Astrocyte of the spinal cord (primary cell): ENCODE measurements at places on chromosomes 6 and 20.

DNA sequence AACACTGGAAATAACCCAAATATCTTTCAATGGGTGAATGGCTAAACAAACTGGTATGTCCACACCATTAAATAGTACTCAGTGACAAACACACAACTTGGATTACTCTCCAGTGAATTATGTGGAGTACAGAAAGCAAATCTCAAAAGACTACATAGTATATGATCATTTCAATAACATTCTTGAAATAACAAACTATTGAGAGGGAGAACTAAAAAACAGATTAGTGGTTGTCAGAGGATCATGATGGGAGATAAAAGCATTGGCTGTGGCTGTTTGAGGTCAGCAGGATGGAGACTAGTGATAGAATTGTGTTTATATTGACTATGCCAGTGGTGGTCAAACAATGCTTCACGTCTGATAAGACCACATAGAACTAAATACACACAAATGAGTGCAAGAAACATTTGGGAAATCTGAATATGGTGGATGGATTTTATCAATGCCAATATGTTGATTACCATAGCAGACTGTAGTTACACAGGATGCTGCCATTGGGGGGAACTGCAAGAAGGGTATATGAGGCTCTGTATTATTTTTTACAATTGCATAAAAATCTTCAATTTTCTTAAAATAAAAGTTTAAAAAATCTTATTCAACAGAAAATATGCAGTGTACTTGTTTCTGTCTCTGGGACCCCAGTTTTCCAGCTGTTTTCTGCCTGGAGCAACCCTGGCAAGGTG is 242.0 kb downstream of the TBXT start:
- DNase-seq, result no peak

DNA sequence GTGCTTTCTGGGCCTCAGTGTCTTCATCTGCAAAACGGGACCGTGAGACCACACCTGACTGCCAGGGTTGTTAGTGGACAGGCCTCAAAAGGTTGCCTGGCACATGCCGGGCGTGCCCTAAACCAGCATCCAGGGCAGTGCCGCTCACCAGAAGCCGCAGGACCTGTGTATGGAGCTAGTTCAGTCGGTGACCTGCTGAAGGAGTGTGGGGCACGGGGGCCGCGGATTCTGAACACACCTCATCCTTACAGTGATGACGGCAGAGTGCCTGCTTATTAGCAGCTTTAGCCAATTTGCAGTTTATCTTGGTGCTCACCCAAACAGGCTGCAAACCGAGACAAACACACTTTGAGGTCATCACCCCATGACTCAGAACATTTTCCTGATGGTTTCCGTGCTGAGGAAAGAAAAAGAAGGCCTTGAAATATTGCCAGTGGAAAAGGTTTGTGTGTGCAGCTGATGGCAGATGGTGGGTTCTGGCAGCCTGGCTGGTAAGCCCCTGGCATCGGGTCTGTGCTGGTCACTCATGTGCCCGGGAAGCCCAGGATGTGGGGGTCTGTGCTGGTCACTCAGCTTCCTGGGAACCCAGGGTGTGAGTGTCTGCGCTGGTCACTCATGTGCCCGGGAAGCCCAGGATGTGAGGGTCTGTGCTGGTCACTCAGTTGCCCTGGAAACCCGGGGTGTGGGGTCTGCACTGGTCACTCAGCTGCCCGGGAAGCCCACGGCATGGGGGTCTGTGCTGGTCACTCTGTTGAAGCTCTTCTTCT is 153.8 kb downstream of the ERMARD start:
- DNase-seq, result peak; percentile 62

DNA sequence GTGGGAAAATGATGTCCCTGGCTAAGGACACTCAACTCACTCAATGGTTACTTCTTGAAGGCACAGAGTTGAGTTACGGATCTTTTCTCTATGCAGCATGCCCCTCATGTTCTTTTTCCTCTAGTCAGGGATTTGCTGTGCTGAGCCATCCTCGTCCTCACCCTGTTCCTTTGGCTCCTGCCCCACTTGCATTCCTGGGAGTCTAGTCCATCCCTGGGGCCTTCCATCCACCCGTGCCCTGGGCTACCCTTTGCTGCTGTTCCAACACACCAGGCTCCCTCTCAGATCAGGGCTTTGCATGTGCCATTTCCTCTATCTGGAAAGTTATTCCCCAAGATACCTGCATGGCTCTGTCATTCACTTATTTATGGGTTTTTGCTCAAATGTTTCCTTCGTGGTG is 13.3 kb upstream of the KCNG1 start:
- no peak for DNase-seq

- DNase-seq, result no peak
These were observed 195.0 kb downstream of the TASP1 start for GRCh38 chr20:13443690-13444089.

GRCh38 chr20:36320261-36320897 is 14.2 kb downstream of the DLGAP4 start:
- DNase-seq, result no peak

GRCh38 chr6:79630883-79631692 is at the start of gene SH3BGRL2:
Gene SH3BGRL2 (plus strand): TSS chr6:79631329. CDS start chr6:79631462, 133 bp downstream.
- peak; percentile 72 for DNase-seq

- peak; percentile 50 for DNase-seq
These were observed 12.7 kb upstream of the APMAP start for GRCh38 chr20:25005220-25005619.

- DNase-seq, result no peak
These were observed 451.7 kb upstream of the MARCKS start for GRCh38 chr6:113405326-113406047.

DNA sequence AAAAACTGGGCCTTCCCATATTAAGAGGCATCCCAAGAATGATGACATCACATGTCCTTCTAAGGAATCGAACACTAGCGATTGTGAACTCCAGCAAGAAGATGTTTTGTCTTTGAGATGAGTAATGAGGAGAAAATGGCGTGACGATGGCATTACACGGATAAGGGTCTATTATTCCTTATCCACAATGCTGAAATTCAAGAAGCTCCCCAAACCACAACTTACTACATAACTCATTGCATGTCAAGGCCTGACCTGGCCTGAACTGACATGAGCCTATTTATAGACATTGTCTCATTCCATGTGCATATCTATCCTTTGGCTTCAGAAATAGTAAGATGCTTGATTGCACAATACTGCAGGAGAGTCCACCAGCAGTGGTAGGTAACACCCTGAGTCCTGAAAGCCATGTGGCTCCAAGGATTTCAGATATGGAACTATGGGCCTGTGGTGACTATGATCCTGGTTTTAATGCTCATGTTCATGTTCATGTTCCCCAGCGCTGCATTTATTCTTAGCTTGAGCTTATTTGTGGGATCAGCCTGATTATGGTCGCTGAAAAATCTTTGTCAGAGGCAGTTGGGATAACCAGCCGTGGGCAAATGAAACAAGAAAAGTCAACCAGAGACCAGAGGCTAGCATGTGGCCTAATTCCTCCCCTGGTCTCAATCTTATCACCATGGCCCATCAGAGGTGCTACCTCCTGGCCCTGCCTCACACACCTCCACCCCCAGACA is 183.2 kb upstream of the JARID2 start:
- peak; percentile 92 for DNase-seq

DNA sequence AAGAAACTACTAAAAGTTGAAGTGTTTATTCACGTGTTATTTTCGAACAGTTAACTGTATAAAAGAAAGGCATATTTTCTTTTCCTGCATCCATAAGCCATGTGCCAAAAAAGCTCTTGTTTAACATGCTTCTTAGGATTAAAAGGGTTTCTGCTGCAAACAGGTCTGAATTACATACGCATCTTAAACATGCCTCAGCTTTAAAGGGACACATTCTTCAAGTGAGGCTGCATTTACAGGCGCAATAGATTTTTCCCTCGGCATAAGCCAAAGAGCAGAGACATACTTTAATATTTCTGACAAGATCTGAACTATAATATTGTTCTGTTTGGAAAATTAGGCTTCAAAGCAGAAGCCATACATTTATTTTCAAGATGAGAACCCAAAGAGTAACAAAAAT is 39.4 kb downstream of the PDE7B start:
- no peak for DNase-seq

GRCh38 chr6:41599015-41599851 is 39.0 kb upstream of the MDFI start:
- no peak for DNase-seq

DNA sequence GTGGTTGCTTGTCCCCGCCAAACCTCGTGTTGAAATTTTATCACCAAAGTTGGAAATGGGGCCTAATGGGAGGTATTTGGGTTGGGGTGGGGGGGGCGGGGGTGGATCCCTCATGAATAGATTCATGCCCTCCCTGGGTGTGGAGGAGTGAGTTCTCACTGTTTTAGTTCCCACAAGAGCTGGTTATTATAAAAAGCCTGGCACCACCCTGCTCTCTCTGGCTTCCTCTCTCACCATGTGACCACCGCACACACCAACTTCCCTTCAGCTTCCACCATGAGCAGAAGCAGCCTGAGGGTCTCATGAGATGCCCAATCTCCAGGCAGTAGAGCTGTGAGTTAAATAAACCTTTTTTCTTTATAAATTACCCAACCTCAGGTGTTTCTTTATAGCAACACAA is 111.3 kb downstream of the PRDM1 start:
- DNase-seq, result no peak

GRCh38 chr6:89216411-89216810 is 747 bp downstream of the GABRR1 start:
- no peak for DNase-seq

GRCh38 chr6:37489697-37490336 is 9.9 kb downstream of the CCDC167 start:
- DNase-seq, result no peak

DNA sequence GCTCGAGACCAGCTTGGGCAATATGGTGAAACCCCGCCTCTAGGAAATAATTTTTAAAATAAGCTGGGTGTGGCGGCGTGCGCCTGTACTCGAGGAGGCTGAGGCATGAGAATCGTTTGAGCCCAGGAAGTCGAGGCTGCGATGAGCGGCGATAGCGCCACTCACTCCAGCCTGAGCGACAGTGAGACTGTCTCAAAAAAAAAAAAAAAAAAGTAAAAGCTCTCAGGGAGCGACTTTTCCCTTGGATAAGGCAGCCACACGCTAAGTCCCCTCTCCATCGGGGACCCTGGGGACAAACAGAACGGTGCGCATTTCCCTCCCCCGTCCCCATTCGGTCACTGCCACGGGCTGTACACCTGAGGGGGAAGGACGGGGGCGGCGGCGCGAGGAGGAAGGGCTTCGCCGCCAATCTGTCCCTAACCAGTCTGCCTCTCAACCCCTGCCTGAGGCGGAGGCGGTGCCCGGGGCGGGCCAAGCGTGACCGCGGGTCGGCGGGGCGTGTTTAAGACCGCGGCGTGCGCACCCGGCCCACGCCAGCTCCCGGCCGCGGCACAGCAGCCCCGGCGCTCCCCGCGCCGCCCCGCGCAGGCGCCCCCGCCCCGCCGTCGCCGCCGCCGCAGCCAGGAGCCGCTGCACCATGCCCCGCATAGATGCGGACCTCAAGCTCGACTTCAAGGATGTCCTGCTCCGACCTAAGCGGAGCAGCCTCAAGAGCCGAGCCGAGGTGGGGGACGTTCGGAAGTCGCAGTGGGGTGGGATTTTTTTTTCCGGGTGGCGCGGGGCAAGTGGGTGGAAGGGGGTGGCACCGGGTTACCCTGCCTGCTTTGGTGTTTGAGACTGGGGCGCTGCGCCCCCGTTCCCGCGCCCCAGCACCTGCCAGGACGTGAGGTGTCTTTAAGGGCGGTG is at the start of gene GMPR:
Gene GMPR (plus strand): TSS at position 531 of the 906 bp plus-strand sequence. CDS start 107 bp downstream, at position 638.
- peak; percentile 59 for DNase-seq

DNA sequence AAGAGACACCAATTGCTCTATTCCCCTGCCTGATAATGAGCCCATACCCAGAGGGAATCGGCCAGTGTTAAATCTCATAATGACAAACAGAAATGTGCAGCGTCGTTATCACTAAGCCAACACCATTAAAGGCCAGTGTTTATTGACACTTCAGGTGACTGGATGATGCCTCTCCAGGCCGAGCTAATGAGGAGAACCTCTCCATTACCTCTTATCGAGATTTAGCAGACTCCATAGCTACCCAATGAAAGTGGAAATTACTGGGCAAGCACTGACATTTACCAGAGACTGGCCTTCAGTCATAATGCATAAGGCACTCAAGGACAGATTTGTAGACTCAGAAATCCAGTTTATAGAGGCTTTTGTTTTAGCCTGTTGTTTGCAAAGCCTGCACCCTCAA is 669.5 kb downstream of the MAFB start:
- DNase-seq, result no peak

- DNase-seq, result no peak
These were observed 98.0 kb downstream of the SNAP25 start for GRCh38 chr20:10316582-10316981.

DNA sequence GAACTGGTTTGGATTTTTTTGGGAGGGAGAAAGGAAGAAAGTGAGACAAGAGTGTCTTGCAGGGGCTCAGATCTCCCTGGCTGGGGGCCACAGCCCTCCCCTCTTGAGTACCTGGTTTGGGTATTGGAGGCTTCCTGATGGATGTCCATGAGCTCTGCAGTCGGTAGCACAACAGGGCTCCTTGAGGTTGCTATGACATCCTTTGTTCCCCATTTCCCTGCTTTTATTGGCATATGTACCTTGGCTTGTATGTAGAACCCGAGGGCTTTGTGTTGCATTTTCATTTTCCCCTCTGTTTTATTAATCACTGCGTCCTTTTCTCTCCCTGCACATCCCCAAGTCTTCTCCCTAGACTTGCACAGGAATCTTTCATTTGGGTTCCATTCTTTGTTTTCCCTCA is 355.5 kb upstream of the TSHZ2 start:
- no peak for DNase-seq

DNA sequence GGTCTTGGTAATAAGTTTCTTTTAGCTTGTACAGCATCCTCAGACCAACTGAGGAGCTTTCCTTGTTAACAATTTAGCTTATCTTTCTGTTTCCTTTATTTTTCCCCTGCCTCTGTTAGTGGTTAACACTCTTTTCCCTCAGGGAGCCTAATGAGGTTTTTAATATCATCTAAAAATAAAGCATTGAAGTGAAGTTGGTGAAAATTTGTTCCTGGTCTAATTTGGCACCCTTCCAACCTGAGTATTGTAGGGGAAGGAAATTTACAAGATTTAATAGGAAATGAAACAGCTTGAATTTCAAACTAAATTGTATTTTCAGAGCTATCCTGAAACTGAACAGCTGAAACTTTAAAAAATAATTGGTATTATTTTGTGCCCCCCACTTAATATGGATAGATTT is 28.1 kb upstream of the VAPB start:
- DNase-seq, result no peak

GRCh38 chr6:11812951-11813350 is 34.3 kb upstream of the ADTRP start:
- no peak for DNase-seq

- DNase-seq, result no peak
These were observed 45.9 kb downstream of the SSR1 start for GRCh38 chr6:7267071-7267465.

- peak; percentile 92 for DNase-seq
These were observed 9.4 kb upstream of the ARMC12 start for GRCh38 chr6:35727231-35727934.
